Activated CD4-positive, alpha-beta T cell treated with anti-CD3 and anti-CD28 coated beads for 24 hours (primary cell): ENCODE measurements at places on chromosomes 16 and 17.

DNA sequence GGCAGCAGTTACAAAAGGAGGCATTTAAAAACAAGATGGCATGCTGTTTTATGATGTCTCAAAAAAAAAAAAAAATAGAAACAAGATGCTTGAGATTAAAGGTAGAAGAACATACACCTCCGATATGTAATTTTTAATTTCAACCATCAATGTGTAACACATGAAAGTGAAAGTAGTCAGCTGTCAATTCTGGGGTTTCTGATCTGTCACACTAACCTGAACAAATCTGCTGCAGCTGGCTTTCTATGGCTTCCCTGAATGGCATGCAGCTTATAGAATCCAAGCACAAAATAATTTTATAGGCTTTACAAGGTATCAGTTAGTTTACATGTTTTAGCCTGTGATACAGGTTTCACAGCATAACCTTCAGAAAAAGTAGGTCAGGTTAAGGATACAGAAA, 13.5 kb downstream of the GLYR1 start:
- DNase-seq = no peak

DNA sequence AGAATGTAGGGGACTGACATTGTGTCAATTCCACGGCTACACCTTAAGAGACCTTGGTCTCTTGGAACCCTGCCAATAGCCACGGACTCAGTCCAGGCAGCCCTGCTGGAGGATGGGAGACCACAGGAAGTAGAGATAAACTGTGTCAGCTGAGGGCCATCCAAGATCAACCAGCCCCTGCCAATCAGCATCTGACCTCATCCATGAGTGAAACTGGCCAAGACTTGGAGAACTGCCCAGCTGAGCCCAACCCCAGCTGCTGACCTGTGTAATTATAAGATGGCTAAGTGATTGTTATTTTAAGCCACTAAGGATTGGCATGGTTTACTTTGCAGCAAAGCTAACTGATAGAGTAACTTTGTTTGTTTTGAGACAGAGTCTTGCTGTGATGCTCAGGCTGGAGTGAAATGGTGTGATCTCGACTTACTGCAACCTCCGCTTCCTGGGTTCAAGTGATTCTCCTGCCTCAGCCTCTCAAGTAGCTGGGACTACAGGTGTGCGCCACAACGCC, 13.3 kb upstream of the YWHAE start:
- DNase-seq = no peak

GRCh38 chr16:63188086-63188771, 1152.0 kb upstream of the CDH8 start:
- DNase-seq = no peak

DNA sequence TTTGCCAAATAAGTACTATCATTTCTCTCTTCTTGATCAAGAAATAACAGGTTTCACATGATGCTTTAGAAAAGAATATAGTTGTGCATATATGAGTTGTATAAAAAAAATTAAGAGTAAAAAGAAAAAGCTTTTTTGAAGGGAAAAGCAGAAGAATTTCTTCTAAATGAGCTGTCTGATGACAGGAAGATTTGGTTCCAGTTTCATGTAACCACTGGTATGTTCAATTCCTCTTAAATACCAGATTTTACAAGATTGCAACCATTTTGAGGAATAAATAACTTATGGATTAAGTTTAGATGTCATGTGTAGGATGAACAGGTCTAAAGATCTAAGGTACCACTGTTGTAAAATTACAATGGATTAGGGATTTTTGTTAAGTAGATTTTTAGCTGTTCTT, 45.0 kb downstream of the VMP1 start:
- DNase-seq = no peak
